CD4-positive, alpha-beta memory T cell (primary cell): ENCODE measurements at places on chromosomes 12 and 14.

DNA sequence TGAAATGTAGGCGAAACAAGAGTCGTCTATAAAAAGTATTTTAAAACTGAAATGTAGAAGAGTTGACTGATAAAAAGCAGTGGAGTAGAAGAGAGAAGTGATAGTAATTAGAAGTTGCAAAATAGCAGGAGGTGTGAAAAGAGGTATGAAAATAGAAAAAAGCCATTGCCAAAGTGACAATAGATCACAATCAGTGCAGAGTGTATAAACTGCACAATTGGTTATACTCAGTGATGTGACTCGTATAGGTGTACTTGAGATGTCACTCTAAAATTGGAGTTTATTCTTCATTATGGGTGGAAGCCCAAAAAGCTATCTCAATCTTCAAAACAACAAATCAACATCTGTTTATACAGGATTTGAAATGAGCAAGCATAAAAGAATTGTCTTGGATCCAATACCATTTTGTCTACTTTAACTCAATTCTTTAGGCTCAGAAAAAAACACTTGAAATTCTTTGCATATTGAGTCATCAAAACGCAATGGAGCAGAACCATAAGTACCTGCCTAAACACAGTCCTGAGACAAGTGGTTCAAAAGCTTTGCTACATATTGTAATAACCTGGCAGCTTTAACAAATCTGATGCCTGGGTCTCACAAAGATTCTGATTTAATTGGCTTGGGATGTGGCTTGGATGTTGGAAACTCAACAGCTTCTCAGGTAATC lies 8.8 kb downstream of the IKBIP start:
- no peak for DNase-seq

GRCh38 chr14:20622816-20623291 lies 18.6 kb downstream of the OR6S1 start:
- no peak for DNase-seq

DNA sequence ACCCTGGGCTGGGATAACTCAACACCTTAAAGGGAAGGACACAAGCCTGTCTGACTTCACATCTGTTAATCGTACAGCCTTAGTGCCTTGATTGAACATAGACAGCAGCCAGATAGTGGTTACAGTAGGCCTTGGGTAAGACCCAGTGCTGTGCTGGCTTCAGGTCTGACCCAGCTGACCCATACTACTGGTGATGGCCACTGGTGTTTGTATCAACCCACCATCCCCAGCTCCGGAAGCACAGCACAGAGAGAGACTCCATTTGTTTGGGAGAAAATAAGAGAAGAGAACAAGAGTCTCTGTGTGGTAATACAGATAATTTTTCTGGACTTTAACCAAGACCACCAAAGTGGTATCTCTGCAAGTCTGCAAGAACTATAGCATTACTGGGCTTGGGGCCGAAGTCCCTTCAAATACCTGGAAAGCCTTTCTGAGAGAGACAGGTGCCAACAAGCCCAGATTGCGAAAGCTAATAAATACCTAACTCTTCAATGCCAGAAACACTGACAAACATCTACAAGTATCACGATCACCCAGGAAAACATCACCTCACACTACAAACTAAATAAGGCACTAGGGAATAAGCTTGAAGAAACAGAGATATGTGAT lies 330.1 kb upstream of the GARIN2 start:
- DNase-seq: no peak

DNA sequence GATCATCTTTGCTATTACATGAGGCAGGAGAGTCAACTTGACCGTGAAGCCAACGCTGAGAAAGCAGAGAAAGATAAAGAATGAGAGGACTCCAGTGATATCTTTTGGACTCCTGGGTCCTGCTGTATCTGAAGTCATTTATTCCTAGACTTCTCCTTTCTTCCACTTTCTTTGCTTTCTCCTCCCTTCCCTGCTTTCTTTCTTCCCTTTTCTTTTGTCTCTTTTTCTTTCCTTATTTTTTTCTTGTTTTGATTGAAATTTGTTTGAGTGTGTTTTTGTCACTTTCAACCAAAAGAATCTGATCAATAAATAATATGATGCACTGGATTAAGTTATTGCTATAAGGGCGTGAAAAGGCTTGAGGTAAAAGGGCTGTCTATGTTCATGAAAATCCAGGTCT lies 13.4 kb upstream of the GALNT6 start:
- no peak for DNase-seq

DNA sequence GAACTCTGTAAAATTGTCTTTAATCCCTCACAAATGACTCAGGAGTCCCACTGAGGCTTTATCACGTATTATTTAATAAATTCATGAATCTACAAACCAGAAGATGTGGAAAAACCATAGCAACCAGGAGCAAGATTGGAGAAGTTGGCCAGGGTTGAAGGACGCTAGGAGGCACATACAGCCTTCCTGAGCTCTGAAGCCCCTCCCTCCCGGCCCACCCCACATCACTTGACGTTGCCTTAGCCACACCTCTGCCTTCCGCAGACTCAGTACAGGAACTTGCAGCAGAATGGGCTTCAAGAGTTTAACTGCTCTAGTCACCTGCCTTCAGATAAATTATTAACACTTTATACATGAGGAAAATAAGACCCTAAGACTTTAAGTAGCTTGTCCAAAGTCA lies 33.9 kb downstream of the SLC35F4 start:
- no peak for DNase-seq

DNA sequence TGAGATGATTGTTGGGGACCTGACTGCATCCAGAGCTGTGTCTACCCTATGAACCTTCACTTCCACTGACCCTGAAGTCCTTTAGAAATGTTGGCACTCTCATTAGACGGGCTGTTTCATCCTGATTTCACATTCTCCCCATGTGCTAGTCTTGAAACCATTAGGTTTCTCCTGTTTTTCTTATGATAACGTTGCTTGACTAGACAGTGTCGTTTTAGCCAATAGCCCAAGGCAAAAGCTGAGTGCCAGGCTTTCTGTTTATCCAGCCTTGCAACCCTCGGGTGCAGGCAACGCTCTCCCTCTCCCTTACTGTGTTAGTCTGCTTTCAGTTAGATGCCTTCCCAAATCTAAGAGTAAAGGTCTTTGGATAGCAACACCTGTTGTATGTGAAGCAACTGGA lies 30.1 kb downstream of the DACT1 start:
- DNase-seq: no peak

DNA sequence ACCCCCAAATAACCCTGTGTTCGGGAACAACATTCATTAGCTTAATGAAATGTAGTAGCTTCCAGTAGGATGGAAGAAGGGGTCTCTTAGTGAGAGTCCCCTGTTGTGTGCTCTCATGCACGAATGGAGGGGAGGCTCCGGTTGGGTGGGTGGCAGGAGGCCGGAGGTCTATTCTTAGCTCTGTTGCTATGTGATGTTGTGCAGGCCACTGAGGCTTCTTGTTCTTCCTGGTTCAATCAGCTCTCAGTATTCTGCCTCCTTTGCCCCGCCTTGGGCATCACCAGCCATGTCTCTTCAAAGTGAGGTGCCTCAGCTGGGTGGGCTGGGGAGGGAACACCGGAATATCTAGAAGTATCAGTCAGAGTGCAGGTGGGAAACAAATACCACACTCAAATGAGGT lies 50.8 kb downstream of the KCNA1 start:
- no peak for DNase-seq

DNA sequence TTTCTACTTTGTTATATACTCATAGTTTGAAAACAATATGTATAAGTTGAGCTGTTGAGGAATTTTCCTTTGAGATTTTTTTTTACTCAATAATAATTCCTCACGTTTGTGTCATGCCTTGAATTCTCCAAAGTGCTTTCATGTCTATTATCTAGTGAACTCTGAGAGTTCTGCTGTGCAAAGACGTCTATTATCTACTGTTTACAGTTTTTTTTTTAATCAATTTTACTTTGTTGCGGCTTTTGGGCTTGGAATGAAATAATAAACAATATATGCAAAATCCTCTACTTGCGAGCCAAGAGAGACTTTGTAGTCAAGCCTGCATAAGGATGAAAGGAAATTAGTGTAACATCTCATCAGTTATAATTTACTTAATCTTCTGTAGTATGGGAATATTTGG lies 107.2 kb upstream of the FRMD6 start:
- no peak for DNase-seq

- DNase-seq: no peak
Measured at GRCh38 chr12:125015680-125016310, 22.4 kb downstream of the BRI3BP start.

DNA sequence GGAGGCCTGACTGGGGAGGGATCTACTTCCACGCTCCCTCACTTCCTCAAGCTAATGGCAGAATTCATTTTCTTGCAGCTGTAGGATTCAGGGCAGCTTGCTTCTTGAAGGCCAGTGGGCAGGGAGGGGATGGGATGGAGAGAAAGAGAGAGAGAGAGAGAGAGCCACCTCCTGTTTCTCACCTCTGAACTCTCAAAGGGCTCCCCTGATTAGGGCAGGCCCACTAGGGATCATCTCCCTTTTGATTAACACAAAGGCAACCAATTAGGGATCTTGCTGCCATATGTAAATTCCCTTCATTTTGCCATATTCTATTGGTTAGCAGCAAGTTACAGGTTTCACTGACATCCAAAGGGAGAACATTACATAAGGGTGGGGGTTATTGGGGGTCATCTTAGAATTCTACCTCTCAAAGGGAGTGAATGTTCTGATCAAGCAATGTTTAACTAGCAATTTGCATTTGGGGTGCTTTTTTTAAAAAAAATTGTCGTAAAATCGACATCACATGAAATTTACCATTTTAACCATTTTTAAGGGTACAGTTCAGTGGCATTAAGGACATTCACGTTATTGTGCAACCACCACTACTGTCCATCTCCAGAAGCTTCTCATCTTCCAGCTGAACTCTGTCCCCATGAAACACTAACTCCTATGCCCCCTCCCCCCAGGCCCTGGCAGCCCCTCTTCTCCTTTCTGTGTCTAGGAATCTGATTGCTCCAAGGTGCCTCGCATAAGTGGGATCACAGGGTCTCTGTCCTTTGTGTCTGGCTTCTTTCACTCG lies 47.3 kb upstream of the NCOR2 start:
- no peak for DNase-seq

GRCh38 chr14:44657203-44657602 lies 150.1 kb upstream of the FSCB start:
- DNase-seq: no peak

DNA sequence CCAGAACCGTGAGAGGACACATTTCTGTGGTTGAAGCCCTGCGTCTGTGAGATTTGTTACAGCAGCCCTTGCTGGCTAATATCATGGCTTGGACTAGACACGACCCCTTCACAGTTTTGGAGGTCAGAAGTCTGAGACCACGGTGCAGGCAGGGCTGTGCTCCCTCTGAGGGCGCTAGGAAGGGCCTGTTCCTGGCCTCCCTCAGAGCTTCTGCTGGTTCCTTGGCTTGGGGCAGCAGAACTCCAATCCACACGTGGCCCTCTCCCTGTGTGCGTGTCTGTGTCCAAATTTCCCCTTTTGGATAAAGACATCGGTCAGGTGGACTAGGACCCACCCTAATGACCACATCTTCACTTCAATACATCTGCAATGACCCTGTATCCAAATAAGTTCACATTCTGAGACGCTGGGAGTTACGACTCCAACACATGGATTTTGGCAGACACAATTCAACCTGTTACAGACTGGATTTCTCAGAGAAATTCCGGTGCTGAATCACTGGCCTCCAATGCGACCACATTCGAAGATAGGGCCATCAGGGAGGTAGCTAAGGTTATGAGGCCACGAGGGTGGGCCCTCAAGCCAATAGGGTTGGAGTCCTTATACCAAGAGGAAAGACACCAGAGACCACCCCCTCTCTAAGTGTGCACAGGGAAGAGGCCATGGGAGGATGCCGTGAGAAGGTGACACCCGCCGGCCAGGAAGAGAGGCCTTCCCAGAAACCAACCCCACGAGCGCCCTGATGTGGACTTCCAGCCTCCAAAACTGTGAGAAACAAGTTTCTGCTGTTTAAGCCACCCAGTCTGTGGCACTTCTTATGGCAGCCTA lies 43.6 kb upstream of the PPP2R5C start:
- no peak for DNase-seq

GRCh38 chr12:93663006-93663728 lies 14.0 kb upstream of the CRADD start:
- no peak for DNase-seq

DNA sequence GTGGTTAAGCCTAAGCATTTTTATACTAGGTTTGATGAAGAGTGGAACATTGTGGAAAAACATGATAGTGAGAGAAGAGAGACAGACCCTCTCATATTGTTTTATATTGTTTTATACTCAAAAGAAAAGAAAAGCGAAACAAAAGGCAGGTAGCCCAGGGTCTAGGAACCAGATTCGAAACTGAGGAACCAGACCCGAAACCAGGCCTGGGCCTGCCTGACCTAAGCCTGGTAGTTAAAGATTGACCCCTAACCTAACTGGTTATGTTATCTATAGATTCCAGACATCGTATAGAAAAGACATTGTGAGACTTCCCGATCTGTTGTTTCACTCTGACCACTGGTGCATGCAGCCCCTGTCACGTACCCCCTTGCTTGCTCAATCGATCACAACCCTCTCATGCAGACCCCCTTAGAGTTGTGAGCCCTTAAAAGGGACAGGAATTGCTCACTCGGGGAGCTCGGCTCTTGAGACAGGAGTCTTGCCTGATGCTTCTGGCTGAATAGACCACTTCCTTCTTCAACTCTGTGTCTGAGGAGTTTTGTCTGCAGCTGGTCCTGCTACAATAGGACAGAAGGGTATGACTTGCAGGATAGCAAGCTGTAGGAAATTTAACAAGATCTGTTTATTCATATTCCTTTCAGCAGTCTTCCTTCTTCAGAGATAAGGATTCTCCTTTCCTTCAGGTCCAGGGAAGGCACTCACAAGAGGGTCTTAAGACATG lies 147.1 kb upstream of the PLEKHA5 start:
- no peak for DNase-seq
